ENCODE measurements at places on chromosomes 3 and 15.

DNA sequence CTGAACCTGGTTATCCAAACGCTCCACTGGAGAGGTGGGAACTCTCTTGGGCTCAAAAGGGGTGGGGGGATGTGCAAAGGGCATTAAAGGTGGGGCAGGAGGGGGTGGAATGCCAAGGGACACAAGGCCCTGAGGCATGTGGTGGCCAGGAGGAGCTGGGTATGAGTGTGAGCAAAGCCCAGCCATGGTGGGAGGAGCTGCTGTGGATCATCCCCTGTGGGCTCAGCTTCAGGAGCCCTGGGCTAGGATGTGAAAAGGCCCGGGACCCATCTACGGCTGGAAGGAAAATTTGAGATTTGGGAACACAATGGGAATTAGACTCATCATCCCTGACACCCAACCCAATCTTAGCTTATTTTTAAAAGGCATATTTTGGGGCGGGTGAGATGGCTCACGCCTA lies 33.3 kb downstream of the MGLL start:
- DNase-seq, result no peak

GRCh38 chr15:89171136-89172072 lies 50.0 kb downstream of the RLBP1 start:
- peak; percentile 43 for DNase-seq

- no peak for DNase-seq
Observed at GRCh38 chr3:167441256-167441655, 32.6 kb downstream of the SERPINI2 start.

DNA sequence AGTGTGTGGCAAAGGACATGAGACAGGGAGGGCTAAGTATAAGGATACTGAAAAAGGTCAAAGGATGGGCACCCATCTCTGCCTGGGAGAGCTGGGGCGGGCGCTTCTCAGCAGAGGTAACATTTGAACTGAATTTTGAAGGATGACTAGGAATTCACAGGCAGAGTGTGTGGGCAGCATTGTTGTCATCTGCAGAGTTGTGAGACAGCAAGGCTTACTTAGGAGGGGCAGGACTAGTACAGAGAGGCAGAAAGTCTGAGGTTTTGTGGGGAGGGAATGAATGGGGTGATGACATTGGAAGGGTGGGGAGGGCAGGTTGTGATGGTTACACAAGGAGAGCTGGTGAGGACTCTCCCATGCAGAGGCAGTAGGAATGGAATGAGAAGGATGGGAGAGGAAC lies 84.1 kb upstream of the PRR23C start:
- DNase-seq, result no peak

DNA sequence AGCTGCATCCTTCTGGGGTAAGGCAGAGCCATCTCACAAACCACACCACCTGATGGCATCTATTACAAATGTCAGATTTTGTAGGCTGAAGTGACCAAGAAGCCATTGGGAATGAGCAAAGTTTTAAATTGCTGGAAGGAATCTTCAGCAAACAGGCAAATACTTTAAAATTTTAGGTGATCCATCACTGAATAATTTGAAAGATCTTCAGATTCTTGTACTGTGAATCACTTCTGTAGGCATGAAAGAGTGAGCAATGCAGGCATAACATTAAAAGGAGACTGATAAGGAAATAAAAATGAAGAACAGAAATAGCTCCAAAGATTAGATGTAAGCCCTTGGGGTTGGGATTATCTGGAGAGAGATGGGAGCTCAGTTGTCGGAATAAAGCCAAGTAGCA lies 36.0 kb upstream of the ALDH1L1 start:
- DNase-seq, result no peak

DNA sequence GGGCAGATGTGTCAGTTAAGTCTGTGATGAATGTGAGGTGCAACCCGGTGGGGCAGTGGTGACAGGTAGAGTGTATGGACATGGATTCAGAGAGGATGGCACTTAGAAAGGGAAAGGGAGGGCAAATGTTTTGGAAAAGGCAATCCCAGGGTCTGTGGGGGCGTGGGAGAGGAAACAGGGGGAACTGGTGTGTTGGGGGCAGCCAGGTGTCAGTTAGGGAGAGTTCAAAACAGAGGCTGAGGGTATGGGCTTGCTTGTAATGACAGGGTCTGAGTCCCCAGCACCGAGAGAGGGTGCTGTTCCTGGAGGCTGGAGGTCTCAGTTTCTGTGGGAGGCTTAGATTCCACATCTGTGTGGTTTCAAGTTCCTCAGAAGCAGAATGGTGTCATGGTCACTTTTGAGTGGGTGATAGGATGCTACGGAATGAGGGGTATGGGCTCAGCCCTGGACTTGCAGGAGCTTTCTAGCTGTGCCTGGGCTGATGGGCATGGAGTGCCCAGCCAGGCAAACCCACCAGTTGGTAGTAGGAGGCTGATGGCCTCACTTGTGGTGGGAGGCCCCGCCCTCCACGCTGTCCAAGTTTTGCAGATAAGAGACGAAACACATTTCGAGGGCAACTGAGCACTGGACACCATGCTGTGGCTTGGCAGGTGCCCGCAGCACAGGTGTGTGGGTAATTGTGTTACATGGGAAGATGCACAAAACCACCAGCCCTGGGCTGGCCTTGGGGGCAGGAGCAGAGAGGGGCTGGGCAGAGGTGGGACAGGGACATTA lies 209.4 kb downstream of the RPLP1 start:
- no peak for DNase-seq

GRCh38 chr3:126259411-126260391 lies 79.3 kb upstream of the ALDH1L1 start:
- no peak for DNase-seq

GRCh38 chr3:81955878-81956277 lies 194.4 kb upstream of the GBE1 start:
- DNase-seq, result no peak

DNA sequence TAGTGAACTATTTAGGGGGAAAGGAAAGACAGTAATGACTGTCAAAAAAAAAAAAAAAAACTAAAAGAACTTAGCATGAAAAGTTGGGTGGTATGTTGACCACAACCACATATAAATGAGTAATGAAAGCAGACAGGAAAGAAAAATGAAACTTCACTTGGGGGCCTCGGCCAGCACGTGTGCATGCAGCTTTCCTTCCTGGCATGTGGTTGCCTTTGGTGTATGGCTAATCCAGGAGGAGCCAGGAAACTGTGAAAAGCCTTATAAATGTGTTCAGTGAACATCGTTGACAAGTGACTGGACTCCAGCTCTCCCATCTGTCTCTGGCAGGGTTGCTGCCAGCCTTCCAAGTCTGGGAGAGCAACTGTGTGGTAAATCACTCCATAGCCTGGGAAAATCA lies 195.1 kb downstream of the DTWD1 start:
- DNase-seq, result no peak

DNA sequence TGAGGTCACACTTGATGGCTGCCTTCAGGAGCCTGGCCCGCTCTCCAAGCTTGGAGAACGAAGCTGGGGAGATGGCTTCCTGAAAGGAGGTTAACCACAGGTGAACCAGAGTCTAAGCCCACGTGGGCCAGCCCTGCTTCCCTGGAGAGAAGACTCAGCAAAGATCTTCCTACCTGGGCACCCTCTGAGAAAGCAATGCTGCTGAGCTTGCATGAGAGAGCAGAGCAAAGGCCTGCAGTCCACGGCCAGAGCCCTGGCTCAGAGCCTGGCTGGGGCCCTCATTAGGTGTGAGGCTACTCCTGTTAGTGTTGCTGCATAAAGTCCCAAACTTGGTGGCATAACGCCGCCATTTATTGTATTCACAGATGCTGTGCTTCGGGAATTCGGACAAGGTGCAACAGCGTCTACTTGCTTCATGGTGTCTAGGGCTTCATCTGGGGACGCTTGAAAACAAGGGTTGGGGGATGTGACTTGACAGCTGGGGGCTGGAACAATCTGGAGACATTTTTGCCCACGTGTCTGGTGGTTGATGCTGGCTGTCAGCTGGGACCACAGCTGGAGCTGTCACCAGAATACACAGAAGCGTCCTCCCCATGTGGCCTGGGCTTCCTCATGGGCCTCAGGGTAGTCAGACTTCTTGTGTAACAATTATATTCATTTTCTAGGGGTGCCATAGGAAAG lies 87.9 kb upstream of the MEF2A start:
- no peak for DNase-seq

DNA sequence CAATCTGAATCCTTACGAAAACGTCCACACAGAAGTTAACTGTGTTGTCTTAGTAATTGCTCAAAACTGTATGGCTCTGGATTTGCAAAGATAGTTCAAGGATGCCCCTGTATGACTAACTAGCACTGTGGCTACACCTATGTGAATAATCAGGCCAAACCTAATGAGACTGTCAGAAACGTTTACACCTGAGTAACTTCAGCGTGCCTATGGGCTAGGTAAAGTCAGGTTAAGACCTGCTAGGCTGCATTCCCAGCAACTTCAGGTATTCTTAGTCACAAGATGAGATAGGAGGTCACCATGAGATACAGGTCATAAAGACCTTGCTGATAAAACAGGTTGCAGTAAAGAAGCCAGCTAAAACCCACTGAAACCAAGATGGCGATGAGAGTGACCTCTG lies 87.8 kb upstream of the PLXND1 start:
- no peak for DNase-seq
